CD4-positive, alpha-beta T cell treated with Interleukin-17A for 4 hours (primary cell): ENCODE measurements at places on chromosomes 11 and 22.
A peak's percentile ranks its signal among the peaks of the same experiment; 100 is the strongest.

DNA sequence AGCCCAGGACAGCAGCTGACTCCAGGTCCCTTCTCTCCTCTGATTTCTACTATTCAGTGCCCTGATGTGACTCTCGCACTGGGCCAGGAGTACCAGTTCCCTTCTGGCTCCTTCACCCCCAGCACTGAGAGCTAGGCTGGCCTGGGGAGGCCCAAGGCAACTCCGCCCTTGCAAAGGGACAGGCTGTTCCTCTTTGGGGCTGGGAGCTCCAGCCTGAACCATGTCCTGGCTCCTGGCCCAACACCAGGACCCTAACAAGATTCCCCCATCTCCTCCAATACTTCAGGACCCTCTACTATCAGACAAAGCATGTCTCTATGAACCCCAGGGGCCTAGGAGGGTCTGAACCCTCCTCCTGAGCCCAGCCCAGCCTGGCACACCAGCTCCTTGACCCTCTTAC, 12.5 kb downstream of the CREB3L1 start:
- DNase-seq, result no peak

- DNase-seq, result no peak
Observed at GRCh38 chr11:65774525-65775306, 6.1 kb downstream of the AP5B1 start.

GRCh38 chr11:97742717-97743116, 1278.0 kb upstream of the CNTN5 start:
- no peak for DNase-seq

DNA sequence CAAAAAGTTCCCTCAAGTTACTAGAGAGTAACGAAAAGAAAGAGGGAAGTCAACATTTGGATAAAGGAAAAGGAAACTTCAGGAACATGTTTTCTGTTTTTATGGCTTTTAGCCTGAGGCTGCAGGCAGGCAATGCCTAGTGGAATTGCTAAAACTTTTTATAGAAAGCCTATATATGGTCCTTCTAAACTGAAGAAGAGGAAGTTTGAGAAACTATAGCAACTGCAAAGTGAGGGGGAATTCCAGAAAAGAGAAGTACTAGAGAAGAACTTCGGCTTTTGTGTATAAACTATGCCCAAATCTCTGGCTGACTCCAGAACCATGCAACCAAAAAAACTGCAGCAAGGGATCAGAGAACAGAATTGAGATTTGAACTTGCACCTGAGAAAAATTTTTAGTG, 74.3 kb upstream of the ARHGAP42 start:
- no peak for DNase-seq

DNA sequence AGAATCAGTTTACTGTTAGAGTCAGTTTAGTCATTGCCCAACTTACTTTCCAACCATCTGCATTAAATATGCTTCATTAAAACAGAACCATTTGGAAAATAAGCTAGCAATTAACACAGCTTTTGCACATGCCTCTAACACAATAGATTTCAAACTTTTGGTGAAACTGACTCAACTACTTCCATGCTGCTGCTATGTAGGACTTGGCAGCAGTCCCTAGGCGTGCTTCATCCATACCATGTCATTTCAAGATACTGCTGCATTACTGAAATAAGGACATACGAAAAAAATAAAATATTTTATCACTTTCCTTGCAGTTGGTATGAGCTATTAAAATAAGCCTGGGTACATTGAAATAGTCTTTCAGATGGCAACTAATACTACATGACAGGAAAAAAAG, 65.5 kb upstream of the SOX6 start:
- DNase-seq, result no peak

DNA sequence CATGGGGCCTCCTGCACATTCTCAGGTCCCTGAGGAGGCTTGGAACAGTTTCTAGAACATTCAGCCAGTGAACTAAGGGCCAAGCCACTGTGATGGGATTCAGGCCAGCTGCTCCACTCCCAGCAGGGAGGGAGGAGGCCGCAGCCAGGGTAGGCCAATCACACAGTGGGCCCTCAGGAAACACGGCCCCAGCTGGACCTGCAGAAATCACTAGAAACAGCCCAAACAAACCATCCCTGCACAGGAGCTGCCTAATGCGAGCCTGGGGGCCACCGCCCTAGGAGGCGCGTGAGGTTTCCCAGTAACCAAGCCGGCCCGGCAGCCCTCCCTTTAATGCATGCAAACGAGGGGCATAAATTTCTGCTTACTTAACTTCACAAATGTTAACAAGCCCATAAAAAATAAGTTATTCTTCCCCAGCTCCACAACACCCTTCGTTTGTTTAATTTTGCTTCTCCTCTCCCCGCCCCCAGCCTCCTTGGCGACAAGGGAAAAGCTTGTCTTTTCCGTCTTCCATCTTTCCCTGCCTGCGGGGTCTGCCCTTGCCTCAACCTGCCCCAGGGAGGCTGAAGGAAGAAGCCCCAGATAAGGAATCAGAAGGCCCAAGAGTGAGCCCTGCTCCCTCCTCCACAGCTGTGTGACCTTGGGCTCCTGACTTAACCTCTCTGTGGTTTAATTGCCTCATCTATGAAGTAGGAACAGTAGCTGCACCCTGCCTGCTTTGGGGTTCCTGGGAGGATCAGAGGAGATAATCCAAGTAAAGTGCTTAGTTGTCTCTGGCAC, 25.7 kb downstream of the ELFN2 start:
- no peak for DNase-seq

- DNase-seq, result no peak
Observed at GRCh38 chr22:47200273-47201051, 438.0 kb downstream of the TBC1D22A start.

DNA sequence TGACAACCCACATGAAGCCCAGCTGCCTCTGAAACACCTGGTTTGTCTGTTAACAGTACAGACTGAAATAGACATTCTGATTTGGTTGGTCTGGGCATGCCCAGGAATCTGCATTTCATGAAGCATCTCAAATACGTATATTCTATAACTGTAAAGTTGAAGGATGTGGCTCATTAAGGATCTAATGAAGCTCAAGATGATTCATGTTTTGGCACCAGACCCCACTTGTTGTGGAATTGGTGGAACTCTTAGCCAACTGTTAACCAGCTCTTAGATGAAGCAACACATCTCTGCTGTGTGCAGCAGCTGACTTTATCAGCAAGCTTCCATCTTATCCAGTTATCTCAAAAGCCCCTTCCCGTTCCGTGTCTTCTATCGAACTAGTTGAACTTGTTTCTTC, 232.2 kb downstream of the INSC start:
- no peak for DNase-seq

- no peak for DNase-seq
Observed at GRCh38 chr11:19774817-19775580, 62.4 kb downstream of the NAV2 start.

- peak; percentile 61 for DNase-seq
Observed at GRCh38 chr11:128512474-128512996, 74.8 kb downstream of the ETS1 start.

GRCh38 chr11:134471716-134472455, 59.8 kb upstream of the B3GAT1 start:
- DNase-seq, result no peak

DNA sequence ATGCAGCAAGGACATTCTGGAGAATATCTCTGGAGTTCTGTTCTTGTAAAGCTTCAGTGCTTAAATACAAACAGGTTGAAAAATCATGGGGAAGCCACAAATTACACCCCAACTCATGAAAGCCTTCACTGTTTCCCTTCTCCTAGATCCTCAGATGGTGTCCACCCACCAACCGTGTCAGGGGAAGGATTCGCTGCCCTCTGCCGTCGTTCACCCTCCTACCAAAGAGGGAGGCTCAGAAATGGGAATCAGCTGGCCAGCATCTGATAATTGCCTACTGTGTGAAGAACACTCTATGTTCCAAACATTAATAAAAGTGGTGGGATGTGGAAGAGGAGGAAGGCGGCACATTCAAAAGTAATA, 7.4 kb upstream of the HEPACAM start:
- no peak for DNase-seq

DNA sequence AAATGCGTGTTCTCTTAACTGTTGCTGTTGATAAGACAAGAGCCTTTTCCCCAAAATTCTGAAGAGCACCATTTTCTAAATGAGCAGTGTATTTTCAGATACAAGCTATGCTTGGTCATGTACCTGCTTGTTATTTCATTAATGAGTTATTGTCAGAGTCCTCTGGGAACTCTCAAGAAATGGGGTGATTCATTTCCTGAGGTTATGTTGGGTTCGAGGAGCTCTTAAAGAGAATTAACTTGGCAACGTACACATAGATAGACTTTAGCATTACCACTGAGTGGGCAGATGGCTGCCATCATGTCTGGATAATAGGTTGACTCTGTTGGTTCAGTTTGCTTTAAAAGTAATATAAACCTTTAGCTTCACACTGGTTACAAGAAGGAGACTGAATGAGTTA, 87.9 kb upstream of the SORL1-AS1 start:
- no peak for DNase-seq

- no peak for DNase-seq
Observed at GRCh38 chr11:85902353-85902752, 47.2 kb downstream of the CCDC83 start.

GRCh38 chr11:110907629-110908028, 195.4 kb upstream of the ARHGAP20 start:
- DNase-seq, result no peak

GRCh38 chr11:35412285-35412684, 7.1 kb downstream of the SLC1A2 start:
- DNase-seq, result no peak

DNA sequence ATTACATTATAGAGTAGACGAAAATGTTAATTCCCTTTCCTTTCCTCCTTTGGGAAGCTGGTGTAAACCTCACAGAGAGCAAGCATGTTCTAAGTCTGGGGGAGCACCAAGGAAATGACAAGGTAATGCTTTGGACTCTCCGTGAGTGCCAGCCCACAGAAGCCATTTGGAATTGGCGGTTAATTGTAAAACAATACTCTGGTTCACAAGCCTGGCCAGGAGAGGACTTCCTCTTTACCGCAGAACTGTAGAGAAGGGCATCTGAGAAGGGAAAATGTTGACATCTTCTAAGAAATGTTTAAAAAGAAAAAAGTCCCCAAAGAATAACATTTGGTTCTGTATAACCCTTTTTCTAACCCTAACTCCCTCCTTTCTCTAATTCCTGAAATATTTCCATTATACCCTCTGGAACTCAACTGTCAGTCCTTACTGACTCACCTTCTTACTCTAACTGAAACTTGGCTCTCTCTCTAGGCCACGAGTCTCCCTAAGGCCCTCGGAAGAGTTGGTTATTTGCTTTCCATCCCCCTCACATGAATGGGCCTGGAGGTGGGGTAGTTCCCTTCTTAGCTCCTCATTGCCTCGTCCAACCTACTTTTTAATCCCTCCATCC, 379.8 kb downstream of the SOX6 start:
- no peak for DNase-seq

- peak; percentile 92 for DNase-seq
Observed at GRCh38 chr22:37242395-37242918, 1.6 kb downstream of the RAC2 start.

DNA sequence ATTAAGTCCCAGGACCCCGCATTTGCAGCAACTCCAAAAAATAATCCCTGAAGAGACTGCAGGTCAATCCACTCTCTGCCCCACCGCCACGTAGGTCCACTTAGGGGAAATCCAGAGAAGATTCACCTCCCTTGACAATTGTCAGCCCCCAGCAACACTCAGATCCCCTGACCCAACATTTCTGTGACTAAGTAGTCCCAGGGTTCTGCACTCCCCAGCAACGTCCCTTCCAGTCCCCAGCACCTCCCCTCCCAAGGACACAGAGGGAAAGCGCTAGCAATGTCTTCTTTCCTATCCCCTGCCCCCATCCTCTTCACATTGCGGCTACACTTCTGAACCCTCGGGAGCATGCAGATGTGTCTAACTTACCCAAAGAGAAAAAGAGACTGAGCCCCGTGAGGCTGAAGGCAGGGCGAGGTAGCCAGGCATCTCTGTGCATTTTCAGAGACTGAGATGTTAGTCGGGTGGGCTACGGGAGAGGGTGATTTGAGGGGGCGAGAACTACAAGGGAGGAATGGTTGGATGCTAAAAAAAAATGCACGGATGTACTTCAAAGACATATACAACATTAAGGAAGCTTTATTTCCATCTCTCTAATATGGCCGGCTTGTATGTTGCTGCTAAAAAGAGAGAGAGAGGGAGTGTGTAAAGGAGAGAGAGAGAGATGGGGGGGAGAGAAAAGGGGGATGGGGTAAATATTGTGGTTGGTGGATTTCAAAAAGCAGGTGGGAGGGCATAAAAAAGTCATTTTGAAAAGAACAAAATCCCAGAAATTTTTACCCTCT, at the start of gene SCN2B:
Gene SCN2B, minus strand, starts transcription at position 647 of the 785 bp plus-strand sequence. Its CDS starts 208 bp downstream, at position 439.
- no peak for DNase-seq

GRCh38 chr11:1946812-1947484, at the start of gene MRPL23:
Gene MRPL23, plus strand, starts transcription at chr11:1947332. Its CDS starts 31 bp downstream, at chr11:1947363.
- no peak for DNase-seq
